ENCODE measurements at places on chromosomes 11 and 22.

DNA sequence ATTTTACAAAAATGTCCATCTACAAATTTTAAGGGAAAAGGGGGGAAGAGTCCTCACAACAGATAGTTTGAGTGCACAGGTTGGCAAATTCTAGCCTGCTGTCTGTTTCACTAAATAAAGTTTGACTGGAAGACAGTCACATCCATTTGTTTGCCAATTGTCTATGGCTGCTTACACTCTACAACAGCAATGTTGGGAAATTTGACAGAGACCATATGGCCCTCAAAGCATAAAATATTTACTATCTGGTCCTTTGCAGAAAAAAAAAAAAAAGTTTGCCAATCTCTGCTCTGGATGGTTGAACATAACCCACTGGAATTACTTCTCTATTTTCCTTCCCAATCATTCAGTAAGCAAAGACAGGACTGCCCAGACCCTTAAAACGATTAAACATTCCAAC lies 88.2 kb downstream of the FCHSD2 start:
- DNase-seq: no peak

DNA sequence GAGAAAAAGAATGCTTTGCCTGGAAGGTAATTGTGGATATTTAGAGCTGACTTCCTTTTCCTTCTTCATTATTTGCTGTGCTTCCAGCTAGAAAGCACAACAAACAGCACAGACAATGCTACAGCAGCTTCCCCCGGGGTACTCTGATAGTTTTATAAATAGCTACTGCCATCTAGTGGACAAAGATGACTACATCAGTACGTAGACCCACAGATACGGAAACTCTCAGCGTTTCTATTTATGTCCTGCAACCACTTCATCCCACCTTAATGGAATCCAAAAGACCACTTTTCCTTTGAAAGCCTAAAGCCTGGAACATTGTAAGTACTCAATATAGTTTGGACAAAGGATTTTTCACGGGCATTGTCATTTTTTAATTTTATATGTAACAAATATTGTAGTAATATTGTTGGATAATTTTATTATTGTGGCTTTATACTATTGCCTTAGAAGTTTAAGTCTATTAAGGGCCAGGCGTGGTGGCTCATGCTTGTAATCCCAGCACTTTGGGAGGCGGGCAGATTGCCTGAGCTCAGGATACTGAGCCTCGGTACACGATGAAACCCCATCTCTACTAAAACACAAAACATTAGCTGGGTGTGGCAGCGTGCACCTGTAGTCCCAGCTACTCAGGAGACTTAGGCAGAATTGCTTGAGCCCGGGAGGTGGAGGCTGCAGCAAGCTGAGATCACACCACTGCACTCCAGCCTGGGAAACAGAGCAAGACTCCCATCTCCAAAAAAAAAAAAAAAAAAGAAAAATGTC lies 7.5 kb downstream of the HSPA8 start:
- DNase-seq: peak; percentile 81

DNA sequence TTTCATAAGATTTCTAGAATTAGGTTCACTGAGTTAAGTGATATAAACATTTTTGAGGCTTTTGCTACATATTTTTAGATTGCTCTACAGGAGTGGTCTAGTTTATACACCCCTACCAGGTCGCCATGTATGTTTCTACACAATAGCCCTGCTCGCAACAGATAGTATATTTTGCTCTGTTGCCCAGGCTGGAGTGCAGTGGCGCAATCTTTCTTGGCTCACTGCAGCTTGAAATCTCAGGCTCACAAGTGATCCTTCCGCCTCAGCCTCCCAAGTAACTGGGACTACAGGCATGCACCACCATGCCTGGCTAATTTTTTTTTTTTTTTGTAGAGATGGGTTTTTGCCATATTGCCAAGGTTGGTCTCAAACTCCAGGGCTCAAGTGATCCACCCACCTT lies 10.4 kb downstream of the ZNRF3 start:
- no peak for DNase-seq

DNA sequence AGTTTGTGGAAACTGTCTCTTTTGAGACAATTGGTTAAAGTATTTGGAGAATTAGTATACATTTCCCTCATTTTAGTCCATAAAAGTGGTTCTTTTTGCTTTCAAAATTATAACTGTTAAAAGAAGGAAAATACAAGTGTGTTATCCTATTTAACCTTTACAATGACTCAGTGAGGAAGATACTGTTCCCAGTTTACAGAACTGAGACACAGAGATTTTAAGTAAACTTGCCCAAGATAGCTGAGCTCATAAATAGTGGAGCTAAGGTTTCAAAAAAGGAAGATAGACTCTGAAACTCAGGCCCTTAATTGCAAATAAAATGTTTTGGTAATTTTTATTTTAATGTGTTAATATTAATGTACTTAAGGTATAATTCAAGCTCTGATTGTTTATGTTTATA lies 58.9 kb downstream of the DKK3 start:
- DNase-seq: peak; percentile 24

GRCh38 chr11:64865286-64866172 lies 12.9 kb downstream of the EHD1 start:
- DNase-seq: peak; percentile 90

Measured in suppressor macrophage treated with lipopolysaccharide for 4 hours (primary cell).